GM23248 (cell line): ENCODE measurements at places on chromosomes 3 and 15. TPM values are rescaled to one million over a fixed set of nuclear protein-coding genes. Genes with fewer than 3 reads are reported as not detected.

DNA sequence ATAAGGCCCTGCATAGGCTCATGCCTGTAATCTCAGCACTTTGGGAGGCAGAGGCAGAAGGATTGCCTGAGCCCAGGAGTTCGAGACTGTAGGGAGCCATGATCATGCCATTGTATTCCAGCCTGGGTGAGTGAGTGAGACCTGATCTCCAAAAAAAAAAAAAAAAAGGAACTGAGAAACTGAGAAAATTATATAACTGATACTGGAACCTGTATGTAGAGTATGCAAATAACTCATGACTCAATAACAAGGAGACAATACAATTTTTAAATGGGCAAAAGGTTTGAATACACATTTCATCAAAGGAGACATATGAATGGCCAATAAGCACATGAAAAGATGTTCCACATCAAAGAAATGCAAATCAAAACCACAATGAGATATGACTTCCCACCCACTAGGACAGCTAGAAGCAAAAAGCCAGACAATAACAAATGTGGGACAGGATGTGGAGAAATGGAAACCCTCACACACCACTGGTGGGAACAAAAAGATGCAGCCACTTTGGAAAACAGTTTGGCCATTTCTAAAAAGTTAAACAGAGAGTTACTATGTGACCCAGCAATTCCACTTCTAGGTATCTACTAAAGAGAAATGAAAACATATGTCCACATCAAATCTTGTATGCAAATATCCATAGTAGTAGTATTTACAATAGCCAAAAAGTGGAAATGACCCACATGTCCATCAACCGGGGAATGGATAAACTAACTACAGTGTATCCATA lies 70.7 kb downstream of the IQSEC1 start:
- DNase-seq: no peak

DNA sequence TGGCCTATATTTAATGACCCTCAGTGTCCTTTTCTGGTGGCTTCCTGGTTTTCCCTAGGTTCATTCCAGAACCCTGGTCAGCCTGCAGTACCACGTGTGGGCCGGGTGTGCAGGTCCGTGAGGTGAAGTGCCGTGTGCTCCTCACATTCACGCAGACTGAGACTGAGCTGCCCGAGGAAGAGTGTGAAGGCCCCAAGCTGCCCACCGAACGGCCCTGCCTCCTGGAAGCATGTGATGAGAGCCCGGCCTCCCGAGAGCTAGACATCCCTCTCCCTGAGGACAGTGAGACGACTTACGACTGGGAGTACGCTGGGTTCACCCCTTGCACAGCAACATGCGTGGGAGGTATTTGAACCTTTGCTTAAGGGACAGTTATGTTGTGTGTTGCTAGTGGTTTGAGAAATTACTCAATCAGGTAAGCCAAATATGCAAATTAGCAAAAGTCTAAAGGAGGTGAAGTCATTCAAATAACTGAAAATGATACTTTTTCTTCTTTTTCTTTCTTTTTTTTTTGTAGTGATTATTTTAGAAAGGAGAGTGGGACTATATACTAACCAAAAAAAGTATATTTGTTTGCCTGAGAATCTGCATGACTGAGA lies 259.2 kb downstream of the ADAMTSL3 start:
- no peak for DNase-seq

DNA sequence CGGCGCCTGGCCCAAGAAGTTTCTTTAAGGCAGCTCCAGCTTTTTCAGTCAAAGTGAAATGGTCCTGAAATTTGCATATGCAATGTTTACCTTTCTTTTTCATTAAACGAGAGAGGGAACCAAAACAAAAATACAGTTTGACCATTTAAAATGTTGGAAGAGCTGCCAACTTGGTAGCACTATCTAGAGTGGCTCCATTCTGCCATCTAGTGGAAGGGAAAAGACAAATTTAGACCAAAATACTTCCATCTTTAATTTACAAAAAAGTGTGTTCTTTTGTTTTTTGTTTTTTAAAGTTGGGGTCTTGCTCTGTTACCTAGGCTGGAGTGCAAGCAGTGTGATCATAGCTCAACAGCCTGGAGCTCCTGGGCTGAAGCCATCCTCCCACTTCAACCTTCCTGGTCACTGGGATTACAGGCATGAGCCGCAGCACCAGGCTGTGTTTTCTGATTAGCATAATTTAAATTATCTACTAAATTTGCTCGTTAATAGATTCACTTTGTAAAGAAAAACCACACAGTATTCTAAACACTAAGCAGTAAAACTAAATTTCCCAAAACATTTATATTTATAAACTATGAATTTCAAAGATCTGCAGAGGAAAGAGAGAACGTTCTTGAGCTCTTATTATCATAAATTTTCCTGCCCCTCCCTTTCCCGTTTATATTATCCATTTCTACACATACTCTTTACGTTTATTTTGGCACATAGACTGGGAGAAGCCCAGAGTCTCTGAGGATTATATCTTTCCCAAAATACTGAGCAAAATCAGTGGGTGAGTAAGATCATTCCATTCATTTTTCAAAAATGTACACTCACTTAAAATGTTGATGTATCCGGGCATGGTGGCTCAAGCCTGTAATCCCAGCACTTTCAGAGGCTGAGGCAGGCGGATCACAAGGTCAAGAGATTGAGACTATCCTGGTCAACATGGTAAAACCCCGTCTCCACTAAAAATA lies 15.4 kb upstream of the RFC4 start:
- DNase-seq: peak; percentile 86

GRCh38 chr3:71247221-71247957 lies 336.1 kb downstream of the FOXP1 start:
- DNase-seq: peak; percentile 43

- no peak for DNase-seq
Observed at GRCh38 chr3:191631496-191631895, 170.5 kb downstream of the PYDC2 start.

- no peak for DNase-seq
Observed at GRCh38 chr3:30664884-30665283, 58.5 kb downstream of the TGFBR2 start.

GRCh38 chr3:95612611-95613010 lies 1201.8 kb upstream of the EPHA6 start:
- no peak for DNase-seq

DNA sequence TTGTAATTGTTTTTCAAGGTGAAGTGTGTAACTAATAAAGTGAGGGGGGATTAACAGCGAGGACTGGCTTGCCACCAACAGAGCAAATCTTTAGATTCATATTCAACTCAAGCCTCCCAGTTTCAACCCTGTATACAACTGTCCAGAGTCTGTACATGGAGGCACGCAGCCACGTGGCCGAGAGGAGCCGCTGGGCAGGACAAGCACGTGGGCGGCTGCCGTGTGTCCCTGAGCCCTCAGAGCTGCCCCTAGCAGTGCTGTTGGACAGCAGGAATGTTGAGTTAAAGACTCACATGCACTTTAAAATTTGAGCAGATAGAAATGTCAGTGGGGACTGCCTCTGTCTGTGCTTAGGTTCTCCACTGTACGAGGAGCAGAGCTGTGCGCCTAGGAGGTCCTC lies 29.4 kb downstream of the ASB7 start:
- DNase-seq: no peak

DNA sequence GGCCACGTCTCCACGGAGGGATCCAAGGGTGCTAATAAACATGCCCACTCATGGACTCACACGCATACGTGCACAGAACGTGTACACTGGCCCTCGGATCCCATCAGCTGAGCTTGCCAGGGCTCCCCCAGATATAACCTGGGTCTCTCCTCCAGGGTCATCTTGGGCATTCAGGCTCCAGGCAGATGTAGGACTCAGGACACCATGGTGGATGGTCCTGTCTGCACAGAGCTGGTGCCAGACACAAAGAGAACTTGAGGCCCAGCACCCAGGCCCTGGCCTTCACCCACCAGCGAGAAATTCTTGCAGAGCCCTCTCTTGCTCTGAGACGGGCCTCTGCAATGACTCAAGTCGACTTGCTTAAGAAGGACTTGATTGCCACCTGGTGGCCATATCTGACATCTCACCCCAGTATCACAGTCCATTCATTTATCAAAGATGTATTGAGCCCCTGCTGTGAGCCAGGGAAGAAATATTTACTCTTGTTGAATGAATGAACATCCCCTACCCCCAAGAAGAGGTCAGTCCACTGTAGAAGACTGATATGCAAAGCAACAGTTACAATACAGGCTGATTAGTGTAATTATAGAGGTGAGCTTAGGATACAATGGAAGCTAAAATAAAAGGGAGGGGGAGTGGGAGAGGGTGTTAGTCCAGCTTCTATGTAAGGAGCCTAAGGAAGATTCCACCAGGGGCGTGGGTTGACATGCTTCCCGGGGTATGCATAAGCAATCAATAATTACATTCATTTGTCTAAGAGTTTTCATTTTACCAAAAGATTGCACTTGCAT lies 34.2 kb upstream of the VPS8 start:
- peak; percentile 96 for DNase-seq

DNA sequence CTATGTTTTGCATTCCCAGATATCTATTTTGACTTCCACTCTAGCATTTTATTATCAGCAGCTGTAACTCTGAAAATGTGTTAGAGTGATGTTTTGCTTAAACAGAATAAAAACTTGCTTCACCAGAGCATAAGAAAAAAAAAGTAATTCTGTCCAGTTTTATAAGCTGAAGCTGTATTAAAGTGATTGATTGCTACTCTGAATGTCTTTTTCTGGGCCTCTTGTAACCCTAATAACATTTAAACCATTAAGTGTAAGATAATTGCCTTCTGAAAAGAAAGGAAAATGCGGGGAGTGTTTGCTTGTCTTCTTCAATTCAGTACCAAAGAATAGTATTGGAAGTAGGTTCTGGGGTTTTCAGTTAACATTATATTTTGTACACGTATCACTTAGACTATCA lies 57.9 kb upstream of the UBE2E1 start:
- DNase-seq: no peak

DNA sequence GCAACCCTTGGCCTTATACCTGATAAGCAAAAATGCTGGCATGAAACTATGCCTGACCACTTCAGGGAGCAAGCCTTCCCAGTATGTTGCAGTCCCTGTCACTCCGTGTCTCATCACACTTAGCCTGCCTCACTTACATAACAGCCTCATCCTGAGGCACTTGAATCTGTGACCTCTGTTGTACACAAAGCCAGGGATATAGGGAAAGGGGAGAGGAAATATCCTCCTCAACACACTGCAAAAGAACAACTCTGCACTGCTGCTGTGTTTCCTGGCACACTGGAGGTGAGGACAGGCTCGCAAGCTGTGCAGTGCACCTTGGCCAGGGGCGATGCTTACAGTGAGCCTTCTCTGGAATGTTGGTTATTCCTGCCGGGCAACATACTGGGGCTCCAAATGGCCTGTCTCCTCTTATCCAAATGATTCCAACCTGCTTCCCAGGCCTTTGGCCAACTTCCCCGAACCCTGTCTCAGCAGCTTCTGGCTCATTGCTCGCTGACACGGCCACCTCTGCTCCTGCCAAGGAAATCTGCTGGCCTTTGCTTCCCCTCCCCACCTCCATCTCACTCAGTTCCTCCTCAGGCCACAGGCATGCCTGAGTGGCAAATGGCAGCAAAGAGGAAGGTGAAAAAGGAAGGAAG lies 109.2 kb downstream of the CD47 start:
- peak; percentile 23 for DNase-seq

GOLGA6L9 gene
- 0.76 and 1.1 TPM in 2 replicates for total RNA-seq

GXYLT2 gene
- 10.0 and 13.2 TPM in 2 replicates for total RNA-seq

ECE2 gene
- not detected in 2 replicates for total RNA-seq

HYKK gene
- 3.2 and 3.9 TPM in 2 replicates for total RNA-seq

CHAC1 gene
- 65.8 and 74.4 TPM in 2 replicates for total RNA-seq

CKMT1B gene
- total RNA-seq: not detected in 2 replicates
